Sigmoid colon (tissue), 7 donors: ENCODE measurements at places on chromosomes 7 and 10. TPM values are rescaled to one million over a fixed set of nuclear protein-coding genes. Genes with fewer than 3 reads are reported as not detected.

GRCh38 chr10:126599949-126600682 is 70.4 kb downstream of the C10orf90 start:
- no peaks in the 10 kb centered on the region for H3K36me3 ChIP-seq
- no peaks in the 10 kb centered on the region for H3K4me1 ChIP-seq
- DNase-seq: no peak
- no peak overlapping the region for H3K4me3 ChIP-seq

DNA sequence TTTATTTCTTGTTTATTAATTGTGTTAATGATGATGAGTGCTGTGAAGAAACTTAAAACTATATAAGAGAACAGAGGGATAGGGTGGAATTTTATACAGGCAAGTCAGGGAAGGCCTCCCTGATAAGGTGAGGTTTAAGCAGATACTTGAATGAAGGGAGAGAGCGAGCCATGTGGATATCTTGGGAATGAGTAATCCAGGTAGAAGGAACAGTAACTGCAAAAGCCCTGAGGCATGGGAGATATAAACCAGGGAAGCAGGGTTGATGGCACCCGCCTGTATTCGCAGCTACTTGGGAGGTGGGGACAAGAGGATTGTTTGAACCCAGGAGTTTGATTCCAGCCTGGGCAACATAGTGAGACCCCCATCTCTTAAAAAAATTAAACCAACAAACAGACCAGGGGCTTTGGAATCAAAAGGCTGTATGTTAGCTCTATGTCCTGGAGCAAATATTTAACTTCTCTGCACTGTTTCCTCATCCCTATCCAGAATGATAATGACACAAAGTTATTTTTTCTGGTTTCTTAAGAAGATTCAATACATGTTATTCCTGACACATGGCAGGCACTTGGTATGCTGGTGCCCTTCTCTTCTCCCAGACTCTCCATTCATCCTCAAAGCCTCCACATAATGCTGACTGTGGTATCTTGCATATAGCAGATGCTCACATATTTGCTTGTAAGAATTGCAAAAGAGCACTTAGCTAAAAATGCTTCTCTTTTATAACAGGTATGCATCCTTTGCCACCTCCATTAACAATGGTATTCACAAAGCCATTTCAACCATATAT is 169.3 kb downstream of the CHN2 start:
- no peaks in the 10 kb centered on the region for H3K27me3 ChIP-seq
- no peaks in the 10 kb centered on the region for H3K4me1 ChIP-seq
- H3K4me3 ChIP-seq: no peak overlapping the region
- H3K27ac ChIP-seq: no peak overlapping the region
- no peak for DNase-seq

- H3K27ac ChIP-seq: no peak overlapping the region
- peak; percentile 63 for DNase-seq
- H3K4me1 ChIP-seq: peaks cover 53% of the 10 kb centered on the region
- H3K4me3 ChIP-seq: no peak overlapping the region
- H3K27me3 ChIP-seq: no peaks in the 10 kb centered on the region
Measured at GRCh38 chr7:27159266-27160144, 3.0 kb upstream of the HOXA7 start.

TRIM24 gene
- polyA plus RNA-seq: 8.3 TPM

DNA sequence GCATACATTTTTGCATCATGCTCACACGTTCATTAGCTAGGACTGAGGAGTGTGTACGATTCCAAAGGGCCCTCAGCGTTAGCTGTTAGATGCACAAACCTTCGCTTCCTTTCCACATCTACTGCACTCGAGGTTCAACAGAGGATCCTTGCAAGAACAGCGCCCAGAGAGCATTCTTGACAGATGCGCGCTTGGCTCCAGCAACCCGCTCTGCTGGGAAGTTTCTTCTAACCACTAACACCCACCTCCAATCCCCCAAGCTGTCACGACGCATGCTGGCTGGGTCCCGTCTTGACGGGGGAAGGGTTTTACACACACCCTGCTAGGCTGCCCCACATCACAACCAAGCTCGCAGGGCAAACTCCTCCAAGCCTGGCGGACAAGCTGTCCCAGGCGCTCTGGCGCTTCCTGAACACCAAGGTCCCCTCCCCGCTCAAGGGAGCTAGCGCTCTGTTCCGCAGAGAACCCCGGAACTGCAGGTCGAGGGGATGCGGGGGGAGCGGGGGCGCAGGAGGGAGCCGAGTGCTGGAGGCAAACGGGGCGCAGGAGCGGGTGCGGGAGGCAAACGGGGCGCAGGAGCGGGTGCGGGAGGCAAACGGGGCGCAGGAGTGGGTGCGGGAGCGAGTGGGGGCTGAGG is 653 bp upstream of the ADRB1 start:
- H3K4me3 ChIP-seq: peak overlapping the region; percentile 57
- H3K27me3 ChIP-seq: peaks cover 17% of the 10 kb centered on the region
- H3K27ac ChIP-seq: peak overlapping the region; percentile 93
- DNase-seq: peak; percentile 76
- no peaks in the 10 kb centered on the region for H3K36me3 ChIP-seq

GRCh38 chr10:5508786-5509185 is 9.4 kb upstream of the CALML5 start:
- no peaks in the 10 kb centered on the region for H3K27me3 ChIP-seq
- H3K36me3 ChIP-seq: no peaks in the 10 kb centered on the region
- H3K4me3 ChIP-seq: no peak overlapping the region
- no peak overlapping the region for H3K27ac ChIP-seq
- H3K4me1 ChIP-seq: no peaks in the 10 kb centered on the region
